ENCODE measurements at places on chromosomes 4 and X.

DNA sequence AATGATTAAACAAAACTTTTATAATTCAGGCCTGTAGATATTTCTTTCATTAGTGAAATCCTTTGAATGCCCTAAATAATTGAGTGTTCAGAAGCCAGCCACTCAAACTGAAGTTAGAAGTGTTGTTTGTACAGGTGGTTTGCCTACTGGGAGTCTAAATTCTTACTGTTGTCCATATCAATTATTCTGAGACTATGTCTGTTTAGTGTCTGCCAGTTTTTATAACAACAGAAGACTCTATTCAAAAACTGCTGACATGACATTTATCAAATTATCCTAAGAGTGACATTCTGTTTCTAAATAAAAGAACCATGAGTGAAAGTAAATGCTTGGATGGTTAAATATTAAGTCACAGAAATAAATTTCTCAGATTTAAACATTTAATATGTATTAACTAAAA is 375.1 kb downstream of the FAT4 start:
- no peak for DNase-seq

GRCh38 chrX:7146703-7147412 is 654 bp upstream of the STS start:
- DNase-seq, result no peak

DNA sequence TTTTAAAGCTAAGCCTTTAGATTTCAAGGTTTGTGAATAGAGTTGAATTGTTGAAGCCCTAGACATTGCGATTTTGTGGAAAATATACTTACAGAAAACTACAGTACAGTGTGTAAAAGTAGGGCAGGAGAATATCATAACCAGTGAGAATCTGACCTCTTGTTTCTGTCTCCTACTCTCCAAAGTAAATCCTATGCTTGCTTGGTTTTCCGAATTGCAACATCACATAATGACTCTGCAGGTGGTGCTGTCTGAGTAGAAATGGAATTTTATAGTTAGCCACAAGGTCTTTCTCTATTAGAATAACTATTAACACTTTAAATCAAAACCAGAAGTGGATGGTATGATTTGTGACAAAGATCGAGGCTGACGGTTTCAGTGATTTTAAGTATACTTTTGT is 505.6 kb downstream of the RAPGEF2 start:
- no peak for DNase-seq

- no peak for DNase-seq
These were observed 520.5 kb upstream of the NR3C2 start for GRCh38 chr4:148962539-148963290.

- no peak for DNase-seq
These were observed 1.1 kb downstream of the LRBA start for GRCh38 chr4:151013944-151014343.

DNA sequence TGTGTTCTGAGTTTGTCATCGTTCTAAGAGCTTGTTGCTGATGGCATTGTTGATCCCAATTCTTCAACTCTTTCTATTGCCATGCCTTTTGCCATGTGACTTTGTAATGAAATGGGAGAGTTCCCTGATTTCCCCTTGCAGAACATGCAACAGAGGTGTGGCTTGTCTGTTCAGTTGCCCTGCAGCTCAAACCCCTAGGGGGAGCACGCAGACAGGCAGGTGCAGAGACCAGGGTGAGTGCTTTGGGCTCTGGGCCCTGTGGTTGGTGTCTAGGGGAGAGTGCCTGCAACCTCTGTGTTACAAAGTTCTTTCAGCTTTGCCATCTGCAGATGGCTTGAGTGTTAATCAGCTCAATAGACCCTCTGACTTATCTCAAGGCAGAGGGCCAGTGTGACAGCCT is 332.7 kb downstream of the MID1IP1 start:
- no peak for DNase-seq

DNA sequence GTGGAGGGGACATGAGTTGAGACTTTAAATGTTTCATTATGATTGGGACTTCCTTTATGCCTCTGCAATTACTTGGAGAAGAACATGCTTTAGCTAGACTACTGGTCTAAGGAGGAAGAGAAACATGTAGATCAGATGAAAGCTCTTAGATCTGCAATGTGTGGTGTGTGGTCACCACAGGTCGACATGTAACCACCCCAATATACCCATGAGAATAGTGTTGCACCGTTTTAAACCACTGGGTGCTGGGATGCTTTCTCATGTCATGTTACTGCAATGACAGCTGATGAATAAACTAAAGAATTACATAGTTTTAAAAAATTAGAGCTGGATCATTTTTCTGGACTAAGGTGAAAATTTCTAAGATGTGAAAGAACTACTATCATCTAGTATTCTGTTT is 1039.7 kb downstream of the RAPGEF2 start:
- no peak for DNase-seq

DNA sequence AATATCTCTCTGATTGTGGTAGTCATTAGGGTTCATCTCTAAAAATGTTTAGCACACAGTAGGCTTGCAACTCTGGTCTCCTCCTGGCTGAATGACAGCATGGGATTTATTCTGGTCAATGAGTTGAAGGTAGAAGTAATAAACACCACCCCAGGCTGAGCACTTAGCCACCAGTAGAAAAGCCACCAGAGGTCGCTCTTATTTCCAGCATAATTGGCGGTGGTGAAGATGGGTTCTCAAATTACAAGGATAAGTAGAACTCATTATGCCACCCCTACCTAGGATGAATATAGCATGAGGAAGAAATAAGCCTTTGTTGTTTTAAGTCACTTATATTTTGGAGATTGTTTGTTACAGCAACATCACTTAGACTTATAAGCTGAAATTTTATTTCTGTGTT is 302.7 kb downstream of the GPM6A start:
- DNase-seq, result no peak

DNA sequence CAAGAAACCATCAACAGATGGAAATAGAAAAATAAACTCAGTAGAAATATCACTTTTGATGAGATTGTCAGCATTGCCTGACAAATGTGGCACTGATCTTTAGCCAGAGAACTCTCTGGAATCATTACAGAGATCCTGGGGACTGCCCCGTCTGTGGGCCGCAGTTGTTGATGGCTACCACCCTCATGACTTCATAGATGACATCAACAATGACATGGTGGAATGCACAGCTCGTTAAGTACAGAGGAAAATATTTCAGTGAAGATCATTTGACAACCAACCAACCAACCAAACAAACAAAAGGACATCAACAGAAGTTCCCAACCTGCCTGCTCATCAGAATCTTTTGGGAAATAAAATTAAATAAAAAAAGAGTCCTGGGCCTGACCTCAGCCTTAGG is 132.6 kb downstream of the UCHL1 start:
- DNase-seq, result no peak

- DNase-seq, result no peak
These were observed 75.6 kb downstream of the FHIP1A start for GRCh38 chr4:151484396-151485102.

DNA sequence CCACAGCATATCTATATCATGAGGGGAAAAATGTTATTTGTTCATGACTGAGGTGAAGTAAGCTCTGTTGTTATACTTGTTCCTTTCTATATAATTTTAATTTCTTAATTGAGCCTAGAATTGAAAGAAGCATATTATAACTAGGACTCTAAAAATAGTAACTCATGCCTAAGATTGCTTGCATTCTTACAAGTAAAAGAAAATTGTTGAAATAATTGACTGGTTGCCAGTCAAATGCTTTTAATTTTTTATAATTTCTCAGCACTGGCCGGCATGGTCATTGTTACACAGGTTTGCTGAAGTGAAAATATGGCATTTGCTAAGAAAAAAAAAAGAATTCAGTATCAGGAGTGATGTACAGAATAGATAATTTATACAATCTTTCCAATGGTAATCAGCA is 104.8 kb downstream of the GASK1B start:
- no peak for DNase-seq

GRCh38 chr4:183918696-183919095 is 13.6 kb downstream of the STOX2 start:
- DNase-seq, result no peak

DNA sequence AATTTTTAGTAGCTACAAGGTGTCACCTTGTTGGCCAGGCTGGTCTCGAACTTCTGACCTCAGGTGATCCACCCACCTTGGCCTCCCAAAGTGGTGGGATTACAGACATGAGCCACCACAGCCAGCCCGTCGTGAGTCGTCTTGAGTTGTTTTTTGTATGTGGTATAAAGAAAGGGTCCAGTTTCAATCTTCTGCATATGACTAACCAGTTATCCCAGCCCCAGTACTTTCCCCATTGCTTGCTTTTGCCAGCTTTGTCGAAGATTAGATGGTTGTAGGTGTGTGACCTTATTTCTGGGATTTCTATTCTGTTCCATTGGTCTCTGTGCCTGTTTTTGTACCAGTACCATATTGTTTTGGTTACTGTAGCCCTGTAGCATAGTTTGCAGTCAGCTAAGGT is 105.9 kb downstream of the OR13H1 start:
- no peak for DNase-seq

DNA sequence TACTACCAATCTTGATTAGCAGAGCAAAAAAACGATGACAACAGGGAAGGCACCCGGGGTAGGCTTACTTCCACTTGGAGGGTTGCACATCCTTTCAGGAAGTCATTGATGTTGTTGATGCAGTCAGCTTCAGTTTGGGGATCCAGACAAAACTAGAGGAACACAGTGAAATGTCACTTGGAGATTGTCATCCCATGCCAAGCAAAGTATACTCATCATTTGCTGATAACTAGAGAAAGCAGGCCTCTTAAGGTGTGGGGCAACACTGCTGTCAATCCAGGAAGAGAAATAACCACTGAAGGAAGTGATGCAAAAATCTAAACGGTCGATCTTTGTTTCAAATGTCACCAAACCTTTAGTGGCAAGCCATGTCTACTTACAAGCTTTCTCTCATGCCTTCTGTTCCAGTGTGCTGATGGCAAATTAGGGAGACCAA is 1.4 kb downstream of the ARHGEF6 start:
- DNase-seq, result no peak

DNA sequence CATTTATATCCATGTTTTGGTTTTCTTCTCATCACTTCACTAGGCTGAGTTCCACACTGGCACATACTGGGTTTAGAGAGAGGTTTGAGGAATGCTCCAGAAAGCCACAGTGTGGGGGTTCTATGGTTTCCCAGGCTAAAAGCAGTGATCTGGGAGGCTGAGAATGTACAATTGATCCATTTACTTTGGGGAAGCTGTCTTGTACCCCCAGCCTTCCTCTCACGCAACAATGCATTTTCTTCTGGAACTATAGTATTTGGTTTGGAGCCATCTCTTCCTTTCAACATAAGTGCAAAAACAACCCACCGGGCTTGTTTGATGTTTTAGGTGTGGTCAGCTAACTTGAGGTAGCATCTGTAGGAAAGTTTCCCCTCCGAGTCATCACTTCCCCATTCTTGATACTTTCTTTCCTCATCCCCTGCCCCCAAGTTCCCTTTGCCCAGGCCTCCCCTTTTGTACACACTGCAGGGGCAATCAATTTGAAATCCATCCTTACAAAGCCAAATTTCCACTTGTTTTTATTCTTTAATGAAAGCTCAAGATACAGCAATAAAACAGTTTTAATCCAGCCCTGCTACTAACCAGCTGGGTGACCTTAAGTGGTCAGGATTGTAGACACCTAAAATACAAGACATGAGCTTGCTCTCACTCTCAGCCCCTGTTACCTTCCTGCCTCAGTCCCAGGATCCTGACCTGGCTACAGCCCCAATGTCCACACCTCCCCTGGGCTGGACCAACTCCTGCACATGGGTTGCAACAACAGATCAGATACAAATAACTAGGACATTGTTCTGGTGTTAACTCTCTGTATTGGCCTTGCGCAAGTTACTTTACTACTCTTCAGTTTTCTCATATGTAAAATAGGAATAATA is 109.2 kb downstream of the FHDC1 start:
- DNase-seq, result no peak

GRCh38 chr4:138241281-138242075 is 671 bp downstream of the SLC7A11 start:
- no peak for DNase-seq

GRCh38 chrX:106150701-106151100 is 17.4 kb upstream of the PWWP3B start:
- no peak for DNase-seq

DNA sequence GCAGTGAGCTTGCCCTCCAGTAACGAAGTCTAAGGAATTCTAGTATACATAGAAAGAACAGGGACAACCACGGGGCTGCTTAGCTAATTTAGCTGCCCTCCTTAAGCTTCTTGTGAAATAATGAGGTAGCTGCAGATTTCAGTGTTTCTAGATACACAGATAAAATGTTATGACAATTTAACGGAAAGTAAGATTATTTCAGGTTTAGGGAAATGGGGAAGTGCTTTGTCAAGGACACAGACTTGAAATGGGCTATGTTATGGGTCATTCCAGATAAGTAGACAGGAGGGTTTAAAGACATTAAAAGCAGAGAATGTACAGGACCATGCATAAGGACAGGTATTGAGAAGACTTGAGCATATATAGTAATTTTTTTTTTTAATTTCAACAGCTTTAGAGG is 34.2 kb upstream of the ZNF518B start:
- no peak for DNase-seq

- DNase-seq, result no peak
These were observed 12.7 kb upstream of the DCUN1D4 start for GRCh38 chr4:51830156-51830720.

DNA sequence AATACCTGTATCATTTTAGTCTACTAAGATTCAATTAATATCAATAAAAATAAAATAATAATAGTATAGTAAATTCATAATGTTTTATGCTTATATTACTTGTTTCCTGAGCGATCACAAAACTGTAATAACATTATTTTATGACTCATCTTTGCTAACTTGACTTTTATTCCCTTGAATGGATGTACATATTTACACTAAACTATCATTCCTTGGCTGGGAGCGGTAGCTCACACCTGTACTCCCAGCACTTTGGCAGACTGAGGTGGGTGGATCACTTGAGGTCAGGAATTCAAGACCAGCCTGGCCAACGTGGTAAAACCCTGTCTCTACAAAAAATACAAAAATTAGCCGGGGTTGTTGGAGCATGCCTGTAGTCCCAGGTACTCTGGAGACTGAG is 104.0 kb upstream of the SLC34A2 start:
- no peak for DNase-seq

DNA sequence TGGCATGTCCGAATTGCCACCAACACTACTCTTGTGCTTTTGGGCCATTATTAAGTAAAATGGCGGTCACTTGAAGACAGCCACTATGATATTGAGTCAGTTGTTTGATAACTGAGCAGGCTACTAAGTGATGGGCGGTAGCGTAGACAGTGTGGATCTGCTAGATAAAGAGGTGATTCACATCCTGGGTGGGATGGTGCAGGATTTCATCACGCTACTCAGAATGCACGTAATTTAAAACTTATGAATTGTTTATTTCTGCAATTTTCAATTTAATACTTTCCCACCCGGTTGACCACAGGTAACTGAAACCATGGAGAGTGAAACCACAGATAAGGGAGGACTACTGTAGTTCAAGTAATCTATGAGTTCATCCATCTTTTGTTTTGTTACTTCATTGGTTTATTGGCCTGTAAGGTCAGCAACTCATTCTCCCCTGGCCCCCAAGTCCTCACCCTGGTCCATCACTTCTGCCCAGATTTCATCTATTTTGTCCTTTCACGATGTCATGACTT is 2.9 kb downstream of the ARAF start:
- DNase-seq, result no peak

GRCh38 chr4:105686571-105686970 is 21.9 kb downstream of the INTS12 start:
- no peak for DNase-seq

Measured in RWPE2 (cell line).